GF-D8 (cell line): ENCODE measurements at places on chromosomes 7 and 10.

DNA sequence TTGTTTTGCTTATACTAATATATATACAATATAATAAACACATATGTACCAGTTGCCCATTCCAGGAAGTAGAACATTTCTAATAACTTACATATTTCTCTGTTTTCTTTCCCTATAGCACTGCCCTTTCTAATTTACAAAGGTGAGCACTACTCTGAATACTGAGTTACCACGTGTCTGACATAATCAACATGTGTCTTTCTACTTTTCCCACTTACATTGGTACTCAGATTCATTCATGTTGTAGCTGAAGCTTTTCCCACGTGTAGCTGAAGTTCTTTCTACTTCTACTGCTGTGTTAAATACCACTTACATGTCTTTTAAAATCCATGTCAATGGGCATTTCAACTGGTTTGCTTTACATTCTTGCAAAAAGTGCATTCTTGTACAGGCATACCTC is 317.3 kb downstream of the DGKB start:
- no peak for DNase-seq

DNA sequence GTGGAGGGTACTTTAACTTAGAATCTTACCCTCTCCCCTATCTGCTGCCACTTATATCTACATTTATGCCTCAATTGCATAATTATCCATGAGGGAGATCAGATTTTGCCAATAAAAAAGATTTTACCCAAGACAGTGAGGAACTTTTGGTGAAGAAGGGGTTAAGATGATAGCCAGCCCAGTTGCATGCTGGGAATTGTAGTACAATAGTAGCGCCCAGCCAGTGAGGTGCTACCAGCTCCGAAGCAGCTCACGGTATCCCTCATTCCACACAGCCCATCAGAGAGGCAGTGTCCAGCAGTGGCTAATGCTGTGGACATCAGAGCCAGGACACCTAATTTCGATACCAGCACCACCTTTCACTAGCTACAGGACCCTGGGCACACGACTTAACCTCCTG is 5.9 kb upstream of the LGI1 start:
- DNase-seq = no peak

- no peak for DNase-seq
These were observed 38.2 kb downstream of the NRBF2 start for GRCh38 chr10:63171255-63171855.

DNA sequence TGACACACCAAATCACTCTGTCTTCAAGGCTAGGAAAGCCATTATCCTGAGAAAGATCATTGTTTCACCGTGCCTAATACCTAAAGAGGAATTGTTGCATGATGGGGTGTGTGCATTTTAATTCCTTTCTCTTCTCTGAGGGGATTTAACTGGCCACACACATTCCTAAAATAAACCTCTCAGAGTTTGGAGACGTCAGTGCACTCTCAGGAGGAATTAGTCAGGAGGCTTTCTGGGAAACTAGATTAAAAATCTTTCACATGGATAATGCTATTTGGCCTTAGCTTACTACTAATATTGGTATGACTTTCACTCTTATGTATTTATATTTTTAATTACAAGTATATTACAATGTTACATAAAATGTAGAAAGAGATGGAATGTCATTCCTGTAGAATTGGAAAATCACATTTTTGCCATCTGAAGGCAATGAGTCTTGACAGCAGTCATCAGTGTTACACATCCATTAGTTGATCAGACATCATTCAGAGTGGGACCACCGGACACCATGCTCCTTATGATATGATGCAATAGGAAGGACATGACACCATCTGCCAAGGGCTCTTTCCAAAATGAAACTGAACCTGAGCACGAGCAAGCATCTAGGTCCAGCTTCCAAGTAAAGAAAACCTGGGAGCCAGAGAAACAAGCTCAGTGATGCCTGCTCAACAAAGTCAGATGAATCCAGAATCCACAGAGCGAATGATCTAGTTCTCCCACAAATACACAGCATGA is 43.1 kb upstream of the TMEM273 start:
- DNase-seq = no peak

GRCh38 chr10:71927776-71928592 is 36.2 kb upstream of the CHST3 start:
- DNase-seq = no peak

GRCh38 chr7:131057015-131057793 is 270.5 kb upstream of the MKLN1 start:
- peak; percentile 87 for DNase-seq
